ENCODE measurements at places on chromosomes 2 and 18.

DNA sequence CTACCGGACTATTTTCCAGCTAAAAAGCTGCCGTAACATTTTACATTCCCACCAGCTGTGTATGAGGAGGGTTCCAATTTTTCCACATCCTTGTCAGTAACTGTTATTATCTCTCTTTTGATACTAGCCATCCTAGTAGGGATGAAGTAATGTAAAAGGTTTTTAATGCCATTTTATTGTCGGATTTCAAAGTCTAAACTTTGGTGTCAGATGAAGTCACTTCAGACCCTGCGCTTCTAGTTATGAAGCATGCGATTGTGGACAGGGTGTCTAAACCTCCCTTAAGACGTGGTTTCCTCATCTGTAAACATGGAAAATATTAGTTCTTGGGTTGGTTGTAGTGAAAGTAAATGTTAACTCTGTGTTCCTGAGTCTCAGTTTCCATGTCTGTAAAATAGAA is 4.7 kb downstream of the DGKD start:
- DNase-seq = no peak

DNA sequence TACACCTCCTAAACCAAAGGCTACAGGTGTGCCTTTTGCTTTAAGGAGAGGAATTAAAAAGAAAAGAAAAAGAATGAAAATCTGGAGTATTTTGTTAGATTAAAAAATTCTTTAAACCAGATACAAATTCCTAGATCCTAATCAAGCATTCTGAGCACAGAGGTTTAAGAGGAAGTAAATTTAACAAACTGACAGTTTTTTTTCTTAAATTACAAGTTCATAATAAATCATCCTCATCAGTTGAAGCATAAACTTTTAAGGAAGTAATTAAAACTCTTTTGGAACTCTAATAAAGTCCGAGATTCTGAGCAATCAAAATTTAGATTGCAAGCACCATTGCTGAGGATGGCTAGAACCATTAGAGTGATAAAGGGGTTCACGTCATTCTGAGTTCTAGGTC is 75.1 kb downstream of the POLE4 start:
- DNase-seq = no peak

- DNase-seq = no peak
Measured at GRCh38 chr2:20455076-20455587, 8.3 kb downstream of the RHOB start.

DNA sequence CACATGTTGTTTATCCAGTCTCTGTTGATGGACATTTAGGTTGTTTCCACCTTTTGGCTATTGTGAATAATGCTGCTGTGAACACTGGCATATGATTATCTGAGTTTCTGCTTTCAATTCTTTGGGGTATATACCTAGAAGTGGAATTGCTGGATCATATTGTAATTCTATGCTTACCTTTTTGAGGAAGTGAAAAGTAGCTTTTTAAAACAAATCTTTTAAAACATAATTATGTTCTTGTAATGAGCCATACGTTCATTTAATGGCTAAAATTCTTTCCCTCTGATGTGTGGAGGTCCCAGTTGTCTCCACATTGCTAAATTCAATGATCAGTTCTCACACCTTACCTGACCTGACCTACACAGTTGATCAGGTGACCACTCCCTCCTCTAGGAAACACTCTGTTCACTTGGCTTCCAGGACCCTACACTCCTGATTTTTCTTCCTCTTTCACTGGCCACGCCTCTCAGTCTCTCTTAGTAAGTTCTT is 27.8 kb upstream of the SERTAD2 start:
- no peak for DNase-seq

DNA sequence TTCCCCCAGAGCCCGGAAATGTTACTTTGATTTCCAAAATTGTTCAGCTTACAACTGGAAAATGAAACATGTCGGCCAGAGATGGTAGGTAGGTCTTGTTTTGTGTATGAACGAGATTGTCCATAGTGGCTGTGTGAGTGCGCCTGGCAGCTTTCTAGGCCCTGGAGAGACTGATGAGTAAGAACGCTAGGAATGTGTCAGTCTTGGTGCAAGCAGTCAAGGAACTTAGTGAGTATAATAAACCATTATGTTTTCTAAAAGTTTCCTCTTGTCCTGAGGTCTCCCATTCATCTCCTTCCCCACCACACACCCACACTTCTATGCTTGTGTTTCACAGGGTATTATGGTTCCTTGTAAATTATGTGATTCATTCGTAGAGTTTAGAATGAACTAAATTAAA is 234.2 kb downstream of the CDH2 start:
- DNase-seq = no peak

DNA sequence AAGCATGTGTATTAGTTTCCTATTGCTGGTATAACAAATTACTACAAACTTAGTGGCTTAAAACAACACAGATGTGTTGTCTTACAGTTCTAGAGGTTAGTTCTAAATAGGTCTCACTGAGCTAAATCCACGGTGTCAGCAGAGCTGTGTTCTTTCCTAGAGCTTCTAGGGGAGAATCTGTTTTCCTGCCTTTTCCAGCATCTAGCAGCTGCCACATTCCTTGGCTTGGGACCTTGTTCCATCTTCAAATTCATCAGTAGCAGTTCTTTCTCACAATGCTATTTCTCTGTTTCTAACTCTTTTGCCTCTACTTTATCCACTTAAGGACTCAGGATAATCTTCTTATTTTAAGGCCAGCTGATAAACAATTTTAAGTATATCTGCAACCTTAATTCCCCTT is 32.2 kb upstream of the CREB1 start:
- DNase-seq = no peak

GRCh38 chr2:207042841-207043240 is 103.5 kb downstream of the CPO start:
- no peak for DNase-seq

All from activated naive CD4-positive, alpha-beta T cell treated with Interleukin-2 at 50 U/mL for 16 hours (primary cell).